Endothelial cell (in vitro differentiated cells): ENCODE measurements at places on chromosomes 2 and 18. TPM values are rescaled to one million over a fixed set of nuclear protein-coding genes. Genes with fewer than 3 reads are reported as not detected.

DNA sequence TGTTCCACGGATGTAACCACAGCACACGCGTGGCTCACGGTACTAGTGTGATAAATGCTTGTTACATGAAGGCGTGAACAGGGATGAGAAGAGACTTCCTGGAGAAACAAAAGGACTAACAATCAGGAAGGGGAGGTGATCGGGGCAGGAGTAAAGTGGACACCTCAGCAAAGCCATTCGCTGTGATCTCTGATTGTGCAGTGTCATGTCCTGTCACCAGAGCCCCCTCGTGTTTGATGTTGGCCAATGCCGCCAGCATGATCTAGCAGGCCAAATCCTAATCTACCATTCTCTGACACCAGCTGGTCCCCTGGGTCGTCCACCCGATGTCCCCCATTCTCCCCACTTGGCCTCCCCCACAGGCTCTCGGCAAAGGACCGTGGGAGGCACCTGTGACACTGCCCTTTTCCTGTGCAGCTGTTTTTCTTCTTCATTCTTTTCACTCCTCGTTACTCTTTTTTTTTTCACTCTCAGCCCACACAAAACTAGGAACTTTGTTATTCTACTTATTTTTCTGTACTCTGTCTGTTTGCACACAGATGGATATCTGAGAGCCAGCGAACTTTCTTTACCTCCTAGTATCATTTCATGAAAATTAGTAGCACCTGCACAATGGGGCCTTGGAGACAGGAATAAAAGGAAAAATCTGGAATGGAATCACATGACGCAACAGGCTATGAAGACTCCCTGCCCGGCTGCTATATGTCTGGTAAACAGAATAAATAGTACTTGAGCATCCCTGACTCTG is 146.8 kb downstream of the TGIF1 start:
- peaks cover 43% of the 10 kb centered on the region for H3K4me1 ChIP-seq
- peak; percentile 28 for DNase-seq
- H3K27me3 ChIP-seq, result peaks cover 9% of the 10 kb centered on the region
- no peak overlapping the region for H3K4me3 ChIP-seq

- no peaks in the 10 kb centered on the region for H3K27me3 ChIP-seq
- no peak overlapping the region for H3K27ac ChIP-seq
- no peaks in the 10 kb centered on the region for H3K4me1 ChIP-seq
- H3K4me3 ChIP-seq, result no peak overlapping the region
- no peak for DNase-seq
Observed at GRCh38 chr2:24721470-24721869, 71.7 kb downstream of the PTRHD1 start.

The ECEL1 gene
- not detected for total RNA-seq

DNA sequence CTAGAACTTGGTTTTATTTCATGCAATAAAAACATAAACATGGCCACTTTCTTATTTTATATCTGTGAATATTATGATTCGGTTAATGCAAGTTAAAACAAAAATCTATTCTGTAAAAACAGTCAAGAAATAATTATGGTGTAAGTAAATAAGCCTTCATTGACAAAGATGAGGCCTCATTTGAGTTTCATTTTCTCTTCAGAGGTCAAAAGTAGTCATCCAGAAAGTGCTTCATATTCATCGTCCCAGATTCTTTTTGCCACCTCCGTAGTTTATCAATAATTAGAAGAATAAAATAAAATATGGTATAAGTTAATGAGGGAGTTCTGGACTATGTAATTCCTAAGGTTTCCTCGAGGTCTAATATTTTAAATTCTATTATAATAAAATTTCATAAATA is 19.4 kb upstream of the HNRNPA3 start:
- H3K4me3 ChIP-seq, result no peak overlapping the region
- H3K27me3 ChIP-seq, result no peaks in the 10 kb centered on the region
- H3K27ac ChIP-seq, result no peak overlapping the region

The POTEI gene
- total RNA-seq, result 0.15 TPM

GRCh38 chr2:162123806-162124758 is 28.0 kb downstream of the GCG start:
- no peaks in the 10 kb centered on the region for H3K36me3 ChIP-seq
- H3K27ac ChIP-seq, result no peak overlapping the region
- peaks cover 4% of the 10 kb centered on the region for H3K27me3 ChIP-seq
- DNase-seq, result no peak
- peaks cover 20% of the 10 kb centered on the region for H3K4me1 ChIP-seq

GRCh38 chr2:39735648-39736047 is 43.4 kb downstream of the THUMPD2 start:
- peaks cover 15% of the 10 kb centered on the region for H3K4me1 ChIP-seq
- H3K36me3 ChIP-seq, result peaks cover 8% of the 10 kb centered on the region
- DNase-seq, result no peak
- H3K27me3 ChIP-seq, result no peaks in the 10 kb centered on the region

DNA sequence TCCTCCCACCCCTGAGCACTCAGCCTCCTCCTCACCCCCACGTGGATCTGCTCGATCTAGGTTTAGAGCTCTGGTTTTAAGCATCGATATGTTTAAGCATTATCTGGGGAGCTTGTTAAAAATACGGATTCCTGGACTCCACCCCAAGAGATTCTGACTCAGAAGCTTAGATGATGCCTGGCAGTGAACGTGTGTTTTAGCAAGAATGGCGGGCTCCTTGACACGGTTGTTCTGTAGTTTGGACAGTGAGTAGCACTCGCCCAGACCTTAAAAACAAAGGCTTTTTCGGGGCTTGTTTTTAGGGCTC is 47.3 kb downstream of the LDLRAD4 start:
- H3K4me3 ChIP-seq, result no peak overlapping the region
- DNase-seq, result no peak
- peaks cover 9% of the 10 kb centered on the region for H3K27me3 ChIP-seq
- H3K27ac ChIP-seq, result no peak overlapping the region
- H3K36me3 ChIP-seq, result no peaks in the 10 kb centered on the region
- H3K4me1 ChIP-seq, result peaks cover 45% of the 10 kb centered on the region

GRCh38 chr2:177445200-177445599 is 52.6 kb downstream of the AGPS start:
- H3K36me3 ChIP-seq, result peaks cover 20% of the 10 kb centered on the region
- peaks cover 10% of the 10 kb centered on the region for H3K4me1 ChIP-seq
- H3K4me3 ChIP-seq, result no peak overlapping the region
- DNase-seq, result no peak

GRCh38 chr2:17661460-17661859 is 92.2 kb downstream of the SMC6 start:
- H3K27me3 ChIP-seq, result no peaks in the 10 kb centered on the region
- peaks cover 7% of the 10 kb centered on the region for H3K36me3 ChIP-seq
- no peak overlapping the region for H3K4me3 ChIP-seq
- H3K27ac ChIP-seq, result no peak overlapping the region
- H3K4me1 ChIP-seq, result peaks cover 2% of the 10 kb centered on the region

The ACADL gene
- total RNA-seq, result not detected

The SEPTIN10 gene
- total RNA-seq, result 69.8 TPM

DNA sequence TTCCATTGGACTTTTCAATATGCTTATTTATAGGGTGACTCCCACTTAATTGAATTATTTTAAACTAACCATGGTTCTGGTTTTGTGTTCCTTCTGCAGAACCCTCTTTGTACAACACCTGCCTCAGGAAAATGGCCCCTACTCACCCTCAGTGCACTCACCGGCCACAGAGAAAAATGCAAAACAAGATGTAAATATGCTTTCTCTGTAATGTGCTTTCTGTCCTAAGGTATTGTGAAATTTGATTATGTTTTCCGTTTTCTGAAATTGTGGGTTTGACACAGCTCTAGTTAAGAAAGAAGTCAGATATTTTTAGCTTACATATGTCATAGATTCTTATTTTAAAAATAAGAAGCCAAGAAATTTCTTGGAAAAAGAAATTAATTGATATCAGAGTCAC is 357.7 kb upstream of the SMIM21 start:
- H3K27ac ChIP-seq, result no peak overlapping the region
- DNase-seq, result no peak
- H3K36me3 ChIP-seq, result no peaks in the 10 kb centered on the region
- no peak overlapping the region for H3K4me3 ChIP-seq
- no peaks in the 10 kb centered on the region for H3K4me1 ChIP-seq
- no peaks in the 10 kb centered on the region for H3K27me3 ChIP-seq

DNA sequence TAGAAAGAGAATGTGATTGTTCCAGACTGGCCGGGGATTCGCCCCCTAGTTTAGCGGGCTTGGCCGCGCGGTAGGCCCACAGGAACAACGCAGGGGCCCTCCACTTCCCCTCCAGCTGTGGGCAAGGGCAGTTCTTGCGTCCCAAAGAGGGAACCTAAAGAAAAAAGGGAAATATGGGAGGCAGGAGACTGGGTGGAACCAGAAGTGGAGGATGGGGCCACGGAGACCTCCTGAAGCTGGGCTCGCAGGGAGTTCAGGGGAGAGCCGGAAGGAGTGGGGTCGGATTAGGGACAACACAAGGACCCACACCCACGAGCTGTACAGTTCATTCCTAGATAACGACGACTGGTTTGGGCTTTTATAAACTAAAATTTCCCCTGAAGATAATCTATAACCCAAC is 18.2 kb downstream of the GNLY start:
- peaks cover 36% of the 10 kb centered on the region for H3K4me1 ChIP-seq
- DNase-seq, result no peak
- peaks cover 8% of the 10 kb centered on the region for H3K27me3 ChIP-seq
- no peak overlapping the region for H3K4me3 ChIP-seq

GRCh38 chr2:43044093-43044681 is 182.2 kb downstream of the ZFP36L2 start:
- H3K27me3 ChIP-seq, result peaks cover 10% of the 10 kb centered on the region
- H3K27ac ChIP-seq, result peak overlapping the region; percentile 82
- H3K4me1 ChIP-seq, result peaks cover 48% of the 10 kb centered on the region

GRCh38 chr2:238914648-238915015 is 66.7 kb downstream of the TWIST2 start:
- H3K4me1 ChIP-seq, result peaks cover 2% of the 10 kb centered on the region
- peaks cover 4% of the 10 kb centered on the region for H3K36me3 ChIP-seq
- DNase-seq, result no peak
- peaks cover 10% of the 10 kb centered on the region for H3K27me3 ChIP-seq

- H3K4me3 ChIP-seq, result no peak overlapping the region
- peaks cover 6% of the 10 kb centered on the region for H3K36me3 ChIP-seq
- H3K4me1 ChIP-seq, result peaks cover 14% of the 10 kb centered on the region
- H3K27ac ChIP-seq, result no peak overlapping the region
- H3K27me3 ChIP-seq, result no peaks in the 10 kb centered on the region
Observed at GRCh38 chr18:24428709-24429108, 2.2 kb downstream of the IMPACT start.

DNA sequence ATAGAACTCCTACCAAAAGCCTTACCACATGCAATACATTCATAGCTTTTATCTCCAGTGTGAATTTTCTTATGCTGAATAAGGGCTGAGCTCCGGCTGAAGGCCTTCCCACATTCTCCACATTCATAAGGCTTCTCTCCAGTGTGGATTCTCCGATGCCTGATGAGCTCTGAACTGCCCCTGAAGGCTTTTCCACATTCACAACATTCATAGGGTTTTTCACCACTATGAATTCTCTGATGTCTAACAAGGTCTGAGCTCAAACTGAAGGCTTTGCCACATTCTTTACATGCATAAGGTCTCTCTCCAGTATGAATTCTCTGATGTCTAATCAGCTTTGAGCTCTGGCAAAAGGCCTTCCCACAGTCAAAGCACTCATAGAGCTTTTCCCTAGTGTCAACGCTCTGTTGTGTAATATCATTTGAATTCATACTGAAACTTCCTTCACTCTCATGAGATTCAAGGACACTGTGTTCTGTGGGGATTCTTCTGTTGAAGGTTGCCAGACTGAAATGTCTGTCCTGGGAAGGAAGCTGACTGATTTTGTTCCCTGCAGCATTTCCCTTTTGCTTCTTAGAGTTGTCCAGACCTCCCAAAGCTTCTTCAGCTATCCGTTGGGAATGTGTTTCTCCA is 12.9 kb downstream of the ZNF397 start:
- H3K36me3 ChIP-seq, result peaks cover 51% of the 10 kb centered on the region
- peak overlapping the region; percentile 72 for H3K4me3 ChIP-seq
- H3K4me1 ChIP-seq, result no peaks in the 10 kb centered on the region
- H3K27ac ChIP-seq, result no peak overlapping the region
- H3K27me3 ChIP-seq, result peaks cover 2% of the 10 kb centered on the region

DNA sequence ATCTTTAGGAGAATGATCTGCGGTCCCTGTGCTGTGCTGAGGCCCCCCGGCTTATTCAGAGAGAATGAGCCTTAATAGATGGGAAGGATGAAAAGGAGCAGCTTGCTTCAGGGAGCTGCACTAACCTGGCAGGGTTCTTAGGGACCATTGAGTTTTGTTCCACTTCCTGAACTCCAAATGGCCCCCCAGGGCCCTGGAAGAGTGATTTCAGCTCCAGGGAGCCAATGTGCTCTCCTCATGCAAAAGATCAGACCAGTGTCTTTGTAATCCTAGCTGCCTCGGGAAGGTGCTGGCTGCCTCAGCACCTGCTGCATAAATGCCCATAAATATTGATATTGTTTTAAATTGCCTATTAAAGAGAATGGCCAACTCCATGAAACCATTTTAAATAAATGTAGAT is 210.2 kb downstream of the NCK2 start:
- H3K4me3 ChIP-seq, result no peak overlapping the region
- H3K27me3 ChIP-seq, result peaks cover 3% of the 10 kb centered on the region
- H3K36me3 ChIP-seq, result no peaks in the 10 kb centered on the region
- no peak for DNase-seq
- H3K27ac ChIP-seq, result no peak overlapping the region

DNA sequence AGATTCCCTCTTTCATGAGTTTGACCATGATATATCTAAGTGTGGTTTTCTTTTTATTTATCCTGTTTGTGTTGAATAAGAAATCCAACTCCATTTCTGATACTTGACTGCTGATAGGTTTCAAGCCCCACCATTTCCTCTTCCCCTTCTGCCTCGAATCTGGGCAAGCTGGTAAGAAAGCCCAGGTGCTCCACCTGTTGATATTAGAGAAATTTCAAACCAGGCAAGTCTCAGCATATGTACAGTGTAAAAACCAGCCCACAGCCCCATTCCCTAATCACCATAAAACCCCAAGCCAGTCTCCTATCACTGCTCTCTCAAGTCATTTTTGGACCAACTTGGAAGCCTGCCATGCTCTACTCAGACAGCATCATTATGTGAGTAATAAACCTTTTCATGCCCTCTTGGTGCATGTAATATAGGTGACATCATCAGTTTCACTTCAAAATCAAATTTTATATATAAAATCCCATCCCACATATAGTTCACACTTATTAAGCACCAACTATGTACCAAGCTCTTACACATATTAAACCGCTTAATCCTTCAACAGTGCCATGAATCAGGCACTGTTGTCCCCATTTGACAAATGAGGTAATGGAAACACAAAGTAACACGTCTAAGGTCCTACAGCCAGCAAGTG is 46.6 kb downstream of the SMAD2 start:
- H3K27ac ChIP-seq, result no peak overlapping the region
- H3K4me1 ChIP-seq, result peaks cover 6% of the 10 kb centered on the region
- no peaks in the 10 kb centered on the region for H3K27me3 ChIP-seq
- peak overlapping the region; percentile 7 for H3K4me3 ChIP-seq

GRCh38 chr2:235553291-235553690 is 59.4 kb downstream of the AGAP1 start:
- no peak for DNase-seq
- H3K36me3 ChIP-seq, result no peaks in the 10 kb centered on the region
- H3K4me3 ChIP-seq, result no peak overlapping the region
- H3K27me3 ChIP-seq, result peaks cover 2% of the 10 kb centered on the region
- peaks cover 7% of the 10 kb centered on the region for H3K4me1 ChIP-seq
- no peak overlapping the region for H3K27ac ChIP-seq

The CCDC102B gene
- total RNA-seq, result 8.2 TPM

The DSG1 gene
- total RNA-seq, result not detected

GRCh38 chr2:43818761-43819160 is 19.9 kb downstream of the ABCG5 start:
- peaks cover 3% of the 10 kb centered on the region for H3K36me3 ChIP-seq
- no peaks in the 10 kb centered on the region for H3K27me3 ChIP-seq
- DNase-seq, result no peak
- no peak overlapping the region for H3K27ac ChIP-seq
- H3K4me1 ChIP-seq, result no peaks in the 10 kb centered on the region

The SERPINB4 gene
- 0.41 TPM for total RNA-seq
